AG09309 (cell line): ENCODE measurements at places on chromosomes 4 and X.

DNA sequence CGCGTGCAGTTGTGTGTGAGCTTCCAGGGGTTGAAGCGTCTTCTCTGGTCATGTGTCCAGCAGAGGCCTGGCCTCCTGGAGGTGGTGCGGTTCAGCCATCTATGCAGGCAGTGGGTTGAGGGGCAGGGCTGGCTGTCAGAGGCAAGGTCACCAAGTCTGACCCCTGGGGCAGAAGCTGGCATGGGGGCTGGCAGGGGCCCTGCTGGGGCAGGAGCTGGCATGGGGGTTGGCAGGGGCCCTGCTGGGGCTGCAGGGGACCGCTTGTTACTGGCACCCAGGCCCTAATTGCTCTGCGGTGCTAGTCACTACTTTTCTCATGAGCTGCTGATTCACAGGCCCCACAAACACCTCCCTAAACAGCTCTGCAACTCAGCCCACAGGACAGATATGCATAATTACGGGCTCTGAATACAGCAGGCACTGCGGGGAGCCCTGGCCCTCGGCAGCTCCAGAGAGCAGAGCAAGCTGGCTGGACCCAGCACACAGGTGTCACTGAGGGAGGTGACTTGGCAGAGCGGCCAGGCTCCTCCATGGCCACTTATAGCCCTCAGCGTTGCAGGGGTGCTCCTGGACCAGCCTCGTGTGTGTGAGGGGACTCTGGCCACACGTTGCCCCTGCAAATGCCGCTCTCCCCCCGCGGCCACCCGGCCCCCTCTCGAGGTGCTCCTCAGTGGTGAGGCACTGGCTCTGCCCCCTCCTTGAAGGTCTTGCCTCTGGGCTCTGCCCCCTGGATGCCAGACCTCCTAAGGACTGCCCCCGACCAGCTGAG lies 32.7 kb downstream of the CPLX1 start:
- no peak for DNase-seq

DNA sequence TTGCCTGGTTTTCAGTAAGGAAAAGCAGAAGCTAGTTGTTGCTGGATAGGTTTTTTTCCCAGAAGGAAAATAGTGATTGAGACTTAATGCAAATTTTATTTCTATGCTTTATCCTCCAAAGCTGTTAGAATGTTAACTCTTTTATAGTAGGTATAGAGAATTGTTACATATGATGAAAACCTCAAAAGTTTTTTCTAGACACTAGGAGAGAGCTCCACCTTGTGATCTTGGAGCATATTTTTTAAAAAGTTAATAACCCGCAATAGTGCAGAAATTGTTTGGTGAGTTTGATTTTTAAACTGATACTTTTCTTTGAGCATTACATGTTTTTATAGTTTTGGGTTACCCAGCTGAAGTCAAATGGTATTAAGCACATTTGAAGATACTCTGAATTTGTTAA lies 56.5 kb downstream of the STAG2 start:
- no peak for DNase-seq

DNA sequence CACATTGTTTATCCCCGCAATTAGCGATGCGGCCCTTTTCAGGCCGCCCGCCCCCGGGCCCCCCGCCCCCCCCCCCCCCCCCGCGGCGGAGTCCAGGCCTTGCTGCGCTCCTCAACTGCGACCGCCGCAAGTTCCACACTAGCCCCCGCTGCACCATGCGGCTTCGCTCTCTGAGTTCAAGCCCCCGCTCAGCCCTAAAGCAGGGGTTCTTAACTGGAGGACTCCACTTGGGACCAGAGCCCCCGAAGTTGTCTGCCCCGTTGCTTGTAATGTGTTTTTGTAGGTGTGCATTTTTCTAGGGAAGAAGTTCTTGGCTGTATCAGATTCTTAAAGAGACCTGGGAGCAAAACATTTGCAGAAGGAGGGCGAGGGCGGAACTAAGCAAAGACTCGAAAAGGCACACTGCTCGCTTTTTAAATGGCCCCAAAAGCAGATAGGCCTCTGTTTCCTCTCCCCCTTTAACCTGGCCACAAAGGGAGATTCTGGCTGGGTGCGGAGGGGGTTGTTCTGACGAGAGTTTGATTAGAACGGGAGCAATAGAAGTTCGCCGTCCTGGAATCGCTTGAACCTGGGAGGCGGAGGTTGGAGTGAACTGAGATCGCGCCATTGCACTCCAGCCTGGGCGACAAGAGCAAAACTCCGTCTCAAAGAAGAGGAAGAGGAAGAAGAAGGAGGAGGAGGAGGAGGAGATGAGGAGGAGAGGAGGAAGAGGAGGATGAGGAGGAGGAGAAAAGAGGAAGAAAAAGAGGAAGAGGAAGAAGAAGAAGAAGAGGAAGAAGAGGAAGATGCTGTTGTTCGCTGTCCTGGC lies 2.3 kb upstream of the MSX1 start:
- DNase-seq: no peak

- no peak for DNase-seq
Observed at GRCh38 chr4:143313996-143314395, 22.7 kb upstream of the GAB1 start.

GRCh38 chr4:85952972-85953650 lies 406.7 kb downstream of the MAPK10 start:
- DNase-seq: no peak

- DNase-seq: no peak
Observed at GRCh38 chrX:103467887-103468286, 51.4 kb downstream of the RAB40A start.

DNA sequence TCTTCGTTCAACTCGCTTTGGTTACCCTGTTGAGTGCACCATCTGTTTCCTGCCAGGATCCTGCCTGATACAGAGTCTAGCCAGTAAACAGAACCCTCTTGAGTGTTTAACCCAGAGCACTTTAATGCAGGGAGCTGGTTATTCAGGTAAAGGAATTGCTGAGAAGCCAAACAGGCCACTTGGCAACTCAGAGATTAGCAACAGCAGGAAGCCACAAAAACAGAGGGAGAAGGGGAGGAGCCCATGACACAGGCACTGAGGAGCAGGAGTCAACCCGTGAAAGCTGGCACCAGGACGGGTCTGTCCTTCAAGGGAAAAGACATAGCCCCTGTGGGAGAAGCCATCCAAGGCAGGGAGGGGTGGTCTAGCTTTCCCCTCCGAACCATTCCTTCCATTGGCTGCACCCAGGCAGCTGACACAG lies 641.4 kb downstream of the ZNF674 start:
- no peak for DNase-seq

DNA sequence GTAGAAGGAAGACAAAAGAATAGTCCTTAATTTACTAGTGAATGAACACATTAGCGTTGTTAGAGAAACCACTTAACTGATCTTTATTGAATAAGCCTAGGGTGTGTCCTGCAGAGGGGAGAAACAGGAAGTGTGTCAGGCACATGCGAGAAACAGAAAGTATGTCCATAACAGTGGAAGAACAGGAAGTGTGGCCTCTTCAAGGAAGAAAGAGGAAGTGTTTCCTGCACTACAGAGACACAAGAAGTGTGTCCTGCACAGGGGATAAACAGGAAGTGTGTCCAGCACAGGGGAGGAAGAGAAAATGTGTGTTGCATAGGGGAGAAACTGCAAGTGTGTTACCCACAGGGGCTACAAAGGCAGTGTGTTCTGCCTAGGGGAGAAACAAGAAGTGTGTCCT lies 539.6 kb upstream of the PRKX start:
- no peak for DNase-seq

DNA sequence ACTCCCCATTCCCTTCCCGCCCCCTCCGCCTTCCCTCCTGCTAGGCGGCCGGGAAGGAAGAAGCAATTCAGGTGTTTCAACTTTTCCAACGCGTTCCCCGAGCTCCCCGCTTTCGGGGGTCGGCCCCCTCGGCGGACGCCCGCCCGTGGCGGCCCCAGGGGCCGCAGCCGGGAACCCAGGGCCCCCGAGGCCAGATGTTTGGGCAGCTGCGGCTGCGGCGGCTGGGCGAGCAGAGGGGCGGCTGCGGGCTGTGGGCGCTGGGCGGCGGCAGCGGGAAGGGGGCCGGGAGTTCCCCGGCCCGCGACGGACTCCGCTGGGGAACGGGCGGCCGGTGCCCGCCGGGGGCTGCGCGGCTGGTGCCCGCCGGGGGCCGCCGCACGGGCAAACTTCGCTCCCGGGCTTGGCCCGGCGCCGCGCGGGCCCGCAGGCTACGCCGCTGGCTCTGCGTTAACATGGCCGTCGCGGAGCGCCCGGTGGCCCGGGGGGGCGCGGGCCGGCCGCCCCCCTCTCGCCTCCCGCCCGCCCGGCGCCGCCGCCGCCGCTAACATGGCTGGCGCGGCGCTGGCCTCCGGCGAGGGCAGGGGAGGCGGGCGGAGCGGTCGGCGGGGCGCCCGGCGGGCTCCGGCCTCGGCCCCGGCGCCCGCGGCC lies 510 bp downstream of the HMGB3 start:
- no peak for DNase-seq

DNA sequence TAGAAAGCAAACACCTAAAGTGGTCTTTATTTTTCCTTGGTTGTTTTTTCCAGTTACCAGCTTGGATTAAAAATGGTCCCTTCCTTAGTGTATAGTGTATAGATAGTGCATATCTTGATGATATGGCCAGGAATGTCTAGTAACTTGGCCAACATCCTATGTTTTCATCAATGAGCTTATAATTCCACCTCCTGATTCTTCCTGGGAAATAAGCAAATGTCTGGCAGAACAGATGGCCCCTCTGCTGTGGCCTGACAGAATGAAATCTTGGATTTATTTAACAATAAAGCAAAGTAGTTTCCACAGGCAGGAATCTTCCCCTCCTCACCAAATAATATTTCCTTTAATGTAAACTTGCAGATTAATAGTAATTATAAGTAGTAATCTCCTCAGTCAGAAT lies 6.1 kb downstream of the SCARB2 start:
- no peak for DNase-seq

DNA sequence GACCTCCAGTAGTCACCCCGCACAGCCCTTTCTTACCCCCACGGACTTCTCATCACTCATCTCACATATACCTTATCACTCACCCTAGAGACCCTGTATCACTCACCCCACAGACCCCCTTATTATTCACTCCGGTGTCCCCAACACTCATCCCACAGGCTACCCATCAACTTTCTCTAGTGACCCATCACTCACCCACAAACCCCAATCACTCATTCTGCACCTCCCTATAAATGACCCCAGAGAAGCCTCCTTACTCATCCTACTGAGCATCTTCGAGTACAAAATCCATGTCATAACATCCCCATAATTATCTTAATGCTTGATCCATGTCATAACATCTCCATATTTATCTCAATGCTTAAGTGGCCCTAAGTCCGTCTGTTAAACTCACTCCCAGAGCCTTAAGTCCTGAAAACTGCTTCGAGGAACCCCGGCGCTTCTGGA lies 934 bp downstream of the ZNF41 start:
- no peak for DNase-seq

DNA sequence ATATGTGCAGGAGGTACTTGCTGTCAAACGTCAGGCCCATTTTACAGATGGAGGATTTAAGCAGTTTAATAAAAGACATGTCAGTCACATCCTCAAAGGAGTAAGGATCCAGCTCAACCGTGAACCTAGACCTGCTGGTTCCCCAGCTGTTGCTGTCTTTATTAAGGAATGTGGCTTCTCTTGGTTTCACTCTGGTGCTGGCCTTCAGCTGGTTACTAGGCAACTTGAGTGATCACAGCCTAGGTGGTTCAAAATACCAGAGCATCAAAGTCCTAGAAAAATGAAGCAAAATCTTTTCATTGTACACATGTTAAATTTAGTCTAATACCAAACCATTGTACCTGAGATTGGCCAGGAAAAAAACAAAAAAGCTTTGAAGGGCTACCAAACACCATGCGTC lies 32.7 kb upstream of the GLRA2 start:
- DNase-seq: no peak

GRCh38 chr4:172061204-172061603 lies 248.0 kb downstream of the GALNTL6 start:
- no peak for DNase-seq

DNA sequence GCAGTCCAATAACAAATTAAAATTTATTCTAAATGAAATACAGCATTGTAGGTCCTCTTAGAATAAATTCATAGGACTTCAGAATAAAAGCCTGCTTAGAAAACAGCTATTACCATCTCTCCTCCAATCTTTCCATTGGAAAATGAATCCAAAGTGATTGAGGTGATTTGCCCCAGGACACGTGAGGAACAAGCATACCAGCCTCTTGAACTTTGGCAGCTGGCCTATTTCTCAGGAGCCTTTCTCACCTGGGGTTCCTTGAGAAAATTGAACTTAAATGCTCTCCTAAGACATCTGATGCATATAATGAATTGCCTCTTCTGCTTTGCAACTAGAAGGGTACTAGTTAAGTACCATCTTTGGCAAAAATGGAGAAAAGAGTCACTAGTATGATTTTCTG lies 13.5 kb downstream of the ARHGAP24 start:
- DNase-seq: no peak

GRCh38 chr4:19254486-19254885 lies 997.2 kb upstream of the SLIT2 start:
- no peak for DNase-seq

- DNase-seq: no peak
Observed at GRCh38 chr4:5192271-5192670, 141.0 kb downstream of the STK32B start.

DNA sequence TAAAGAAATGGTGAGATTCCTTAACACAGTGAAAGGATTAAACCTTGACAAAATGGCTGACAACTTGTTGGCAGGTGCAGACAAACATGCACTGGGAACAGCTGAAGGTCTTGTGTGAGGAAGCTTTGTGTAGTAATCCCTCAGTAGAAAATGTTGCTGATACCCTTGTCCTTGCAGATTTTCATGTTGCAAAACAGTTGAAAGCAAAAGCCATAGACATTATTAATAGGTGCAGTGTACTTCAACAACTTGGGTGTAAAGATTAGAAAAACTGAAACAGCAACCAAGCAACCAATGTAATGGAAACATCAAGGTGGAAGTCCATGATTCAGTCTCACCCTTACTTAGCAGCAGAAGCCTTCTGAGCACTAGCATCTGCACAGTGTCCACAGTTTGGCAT lies 29.8 kb downstream of the UGT2B7 start:
- DNase-seq: no peak

- peak; percentile 65 for DNase-seq
Observed at GRCh38 chr4:4430492-4431195, 43.7 kb downstream of the NSG1 start.

- DNase-seq: no peak
Observed at GRCh38 chr4:37821953-37822605, 4.4 kb upstream of the PGM2 start.

DNA sequence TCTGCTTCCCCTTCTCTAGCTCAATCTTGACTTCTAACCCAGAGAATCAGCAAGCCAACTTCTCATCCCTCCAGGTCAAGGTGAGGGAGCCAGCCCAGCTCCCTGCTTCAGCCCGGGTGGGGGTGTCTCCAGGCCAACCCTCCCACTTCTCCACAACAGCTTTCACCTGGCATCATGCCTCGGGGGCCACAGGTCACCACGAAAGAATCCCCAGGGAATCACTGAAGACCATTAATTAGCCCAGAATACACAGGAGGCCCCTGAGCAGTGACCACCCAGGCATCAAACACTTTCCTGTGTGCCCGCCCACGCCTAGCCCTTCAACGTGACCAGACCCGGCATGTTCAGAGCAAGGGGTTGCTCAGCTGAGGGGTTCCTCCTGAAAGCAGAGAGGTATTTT lies 646.7 kb downstream of the BCOR start:
- DNase-seq: no peak

GRCh38 chrX:37809970-37810369 lies 30.1 kb downstream of the CYBB start:
- DNase-seq: no peak
